Stimulated activated CD8-positive, alpha-beta memory T cell treated with anti-CD3 and anti-CD28 coated beads, Interleukin-4, amount 100 ng/mL, for 4 hours (primary cell): ENCODE measurements at places on chromosomes 3 and 15.

- no peak for DNase-seq
These were observed 6.1 kb downstream of the GMPS start for GRCh38 chr3:155876503-155876902.

GRCh38 chr3:120192159-120192558, 92.9 kb downstream of the GPR156 start:
- DNase-seq: no peak

GRCh38 chr3:76403556-76403955, 618.2 kb upstream of the ZNF717 start:
- no peak for DNase-seq

DNA sequence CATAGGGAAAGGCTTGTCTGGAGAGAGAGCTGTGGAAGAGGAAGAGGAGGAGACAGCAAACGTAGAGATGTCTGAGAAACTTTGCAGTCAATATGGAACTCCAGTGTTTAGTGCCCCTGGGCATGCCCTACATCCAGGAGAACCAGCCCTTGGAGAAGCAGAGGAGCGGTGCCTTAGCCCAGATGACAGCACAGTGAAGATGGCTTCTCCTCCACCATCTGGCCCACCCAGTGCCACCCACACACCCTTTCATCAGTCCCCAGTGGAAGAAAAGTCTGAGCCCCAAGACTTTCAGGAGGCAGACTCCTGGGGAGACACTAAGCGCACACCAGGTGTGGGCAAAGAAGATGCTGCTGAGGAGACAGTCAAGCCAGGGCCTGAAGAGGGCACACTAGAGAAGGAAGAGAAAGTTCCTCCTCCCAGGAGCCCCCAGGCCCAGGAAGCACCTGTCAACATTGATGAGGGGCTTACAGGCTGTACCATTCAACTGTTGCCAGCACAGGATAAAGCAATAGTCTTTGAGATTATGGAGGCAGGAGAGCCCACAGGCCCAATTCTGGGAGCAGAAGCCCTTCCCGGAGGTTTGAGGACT, 6.9 kb downstream of the MAP1A start:
- no peak for DNase-seq

GRCh38 chr15:82960766-82961165, 8.2 kb upstream of the HOMER2 start:
- no peak for DNase-seq

DNA sequence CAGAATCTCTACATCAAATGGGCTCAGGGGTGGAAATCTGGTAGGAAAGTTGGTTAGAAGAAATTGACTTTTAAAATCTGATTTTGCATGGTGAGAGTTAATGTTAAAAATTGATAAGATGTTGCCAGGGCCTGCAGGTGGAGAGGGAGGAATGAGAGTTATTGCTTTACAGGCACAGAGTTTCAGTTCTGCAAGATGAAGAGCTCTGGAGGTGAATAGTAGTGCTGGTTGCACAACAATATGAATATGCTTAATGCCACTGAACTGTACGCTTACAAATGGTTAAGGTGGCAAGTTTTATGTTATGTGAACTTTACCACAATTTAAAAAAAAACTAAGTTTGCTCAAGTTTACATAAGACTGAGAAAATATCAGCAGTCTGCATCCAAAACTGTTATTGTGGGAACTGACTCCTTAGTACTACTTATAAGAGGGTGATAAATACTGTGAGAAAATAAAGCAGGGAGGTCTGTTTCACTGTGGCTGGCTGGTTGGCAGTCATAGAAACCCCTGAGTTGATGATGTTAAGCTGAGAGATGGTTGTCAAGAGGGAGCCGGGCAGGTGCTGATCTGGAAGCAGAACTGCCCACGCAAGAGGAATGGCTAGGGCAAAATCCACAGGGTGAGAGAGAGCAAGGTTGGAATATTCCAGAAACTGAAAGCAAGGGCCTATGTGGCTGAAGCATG, 144.9 kb downstream of the EDEM1 start:
- no peak for DNase-seq

- DNase-seq: no peak
These were observed 179.4 kb downstream of the GBE1 start for GRCh38 chr3:81581966-81582599.

- no peak for DNase-seq
These were observed 8.7 kb downstream of the SEMA3F start for GRCh38 chr3:50163572-50164455.

- DNase-seq: no peak
These were observed 14.6 kb downstream of the ADAM10 start for GRCh38 chr15:58734859-58735258.

- DNase-seq: no peak
These were observed 583.3 kb upstream of the CBLB start for GRCh38 chr3:106452096-106452495.

DNA sequence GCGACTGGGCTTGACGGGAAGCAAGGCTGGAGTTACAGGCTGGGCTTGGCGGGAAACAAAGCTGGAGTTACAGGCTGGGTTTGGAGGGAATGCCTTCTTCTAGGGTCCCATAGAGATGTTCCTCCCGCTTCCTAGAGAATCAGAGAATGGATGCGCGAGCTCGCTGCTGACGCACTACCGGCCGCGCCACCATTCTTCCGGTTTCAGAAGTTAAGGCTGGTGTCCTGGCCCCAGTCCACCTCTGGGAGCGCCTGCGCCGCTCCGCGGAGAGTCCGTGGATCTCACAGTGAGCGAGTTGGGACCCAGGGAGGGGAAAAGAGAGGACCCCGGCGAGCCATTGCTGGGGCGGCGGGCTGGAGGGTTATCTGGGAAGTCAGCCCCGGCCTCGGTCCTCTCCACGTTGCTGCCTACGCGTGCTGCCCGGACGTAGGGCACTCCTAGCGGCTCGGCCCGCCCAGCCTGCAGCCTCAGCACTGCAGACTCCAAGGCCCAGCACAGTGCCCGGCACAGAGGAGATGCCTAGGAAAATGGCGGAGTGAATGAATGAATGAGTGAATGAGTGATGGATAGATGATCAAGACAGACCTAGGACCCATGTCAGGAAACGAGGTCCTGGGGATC, at the start of gene ZNF502:
Gene ZNF502, plus strand, starts transcription at position 206 of the 621 bp plus-strand sequence. CDS start 7,602 bp downstream, outside the sequence.
- DNase-seq: peak; percentile 32

DNA sequence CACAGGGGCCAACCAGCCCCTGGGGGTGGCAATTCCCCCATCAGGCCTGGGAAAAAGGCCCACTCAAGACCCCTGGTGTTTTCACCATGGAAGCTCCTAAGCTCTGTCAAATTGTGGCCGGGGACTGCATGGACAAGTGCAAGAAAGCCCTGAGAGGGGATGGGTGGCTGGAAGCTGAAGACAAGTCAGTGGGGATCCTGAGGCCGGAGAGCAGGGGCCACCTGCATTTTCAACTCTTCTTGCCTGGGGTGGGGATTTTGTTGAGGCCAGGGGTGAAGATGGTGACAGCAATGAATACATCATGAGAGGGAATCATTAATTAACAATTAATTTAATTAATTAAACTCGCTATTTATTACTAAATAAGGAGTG, 33.9 kb downstream of the FEM1B start:
- no peak for DNase-seq

- DNase-seq: no peak
These were observed 6.3 kb upstream of the SNRPN start for GRCh38 chr15:24948495-24948894.

- no peak for DNase-seq
These were observed 47.3 kb upstream of the PGPEP1L start for GRCh38 chr15:99054892-99055291.

- DNase-seq: no peak
These were observed 65.9 kb upstream of the NTRK3 start for GRCh38 chr15:88322461-88322860.

DNA sequence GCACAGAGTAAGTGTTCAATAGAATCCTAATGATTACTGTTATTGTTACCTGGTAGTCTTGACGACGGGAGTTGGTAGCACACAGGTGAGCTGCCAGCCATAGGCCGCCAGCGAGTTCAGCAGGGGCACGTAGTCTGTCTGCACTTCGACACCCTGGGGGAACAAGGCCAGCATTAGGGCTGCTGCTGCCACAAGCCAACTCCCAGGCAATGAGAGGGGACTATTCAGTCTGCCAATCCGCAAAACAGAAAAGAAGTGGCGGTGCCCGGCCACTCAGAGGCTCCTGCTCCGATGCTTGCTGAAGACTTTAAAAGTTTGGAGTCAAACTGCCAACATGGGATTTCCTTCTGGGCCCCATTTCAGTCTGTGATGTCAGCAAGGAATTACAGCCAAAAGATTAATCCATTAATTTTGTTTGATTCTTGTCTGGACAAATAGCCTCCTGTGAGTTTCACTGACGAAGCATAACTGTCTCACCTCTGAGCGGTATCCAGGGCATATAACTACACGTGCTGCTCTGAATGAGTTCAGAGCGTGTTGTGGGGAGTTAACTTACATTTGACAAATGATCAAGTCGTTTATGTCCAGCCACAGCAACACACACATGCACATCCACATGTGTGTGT, 61.8 kb downstream of the OXNAD1 start:
- no peak for DNase-seq

DNA sequence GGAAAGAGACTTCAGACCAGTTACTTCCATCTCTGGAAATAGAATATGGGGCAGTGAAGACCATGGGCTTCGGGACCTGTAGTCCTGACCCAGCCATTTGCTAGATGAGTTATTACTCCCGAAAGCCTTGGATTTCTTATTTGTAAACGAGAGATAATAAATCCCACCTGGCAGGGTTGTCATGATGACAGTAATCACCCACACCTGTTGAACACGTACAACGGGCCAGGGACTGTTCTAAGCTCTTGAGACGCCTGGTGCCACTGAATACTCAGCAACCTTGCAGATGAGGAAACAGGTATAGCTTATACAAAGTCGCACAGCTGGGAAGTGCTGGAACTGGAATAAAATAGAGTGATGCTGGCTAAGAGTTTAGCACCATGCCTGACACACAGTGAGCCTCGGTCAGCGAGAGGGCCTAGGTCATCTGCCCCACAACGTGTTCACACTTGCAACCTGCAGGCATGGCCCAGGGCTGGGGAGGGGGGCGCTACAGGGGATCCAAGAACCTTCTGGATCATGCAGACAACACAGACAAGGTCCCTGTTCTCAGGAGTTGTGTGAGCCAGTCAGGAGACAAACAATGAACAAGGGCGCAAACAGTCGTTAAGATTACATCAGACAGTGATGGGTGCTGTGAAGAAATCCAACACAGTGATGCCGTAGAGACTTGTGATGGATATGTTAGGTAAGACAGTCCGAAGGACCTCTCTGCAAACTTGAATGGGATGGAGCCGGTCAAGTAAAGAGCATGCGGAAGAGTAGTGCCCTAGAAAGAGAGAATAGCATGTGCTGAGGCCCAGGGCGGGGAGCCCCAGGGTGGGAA, 89.2 kb downstream of the CORO2B start:
- DNase-seq: no peak

- no peak for DNase-seq
These were observed 12.6 kb downstream of the ABHD6 start for GRCh38 chr3:58250093-58250707.

GRCh38 chr15:65054333-65055200, 9.4 kb downstream of the SLC51B start:
- DNase-seq: peak; percentile 10

DNA sequence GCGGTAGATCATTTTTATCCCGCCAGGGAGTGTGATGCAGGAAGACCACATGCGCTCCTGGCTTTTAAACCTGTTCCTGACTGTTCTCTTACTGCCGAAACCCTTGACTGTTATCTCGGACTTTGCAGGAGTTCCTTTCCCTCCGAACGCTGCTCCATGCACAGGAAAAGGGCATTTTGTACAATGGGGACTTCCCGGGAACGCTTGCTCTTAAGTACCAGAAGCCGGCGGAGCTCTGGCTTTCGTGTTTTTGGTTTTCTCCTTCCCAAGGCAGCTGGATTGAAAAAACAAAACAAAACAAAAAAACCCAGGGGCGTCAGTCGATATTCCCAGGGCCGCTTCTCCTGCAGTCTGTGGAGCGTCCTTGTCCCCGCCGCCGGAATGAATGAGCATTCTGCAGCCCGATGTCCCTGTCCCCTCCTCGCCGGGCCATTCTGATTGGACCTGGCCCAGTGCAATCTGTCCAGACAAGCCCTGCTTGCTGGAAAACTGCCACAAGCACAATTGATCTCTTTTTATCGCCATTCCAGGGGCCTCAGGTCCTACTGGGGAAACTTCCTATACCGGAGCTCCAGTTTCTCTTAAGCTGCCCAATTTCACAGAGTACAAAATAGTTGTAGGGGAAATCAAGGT, 44.8 kb downstream of the SLC6A1 start:
- DNase-seq: no peak

DNA sequence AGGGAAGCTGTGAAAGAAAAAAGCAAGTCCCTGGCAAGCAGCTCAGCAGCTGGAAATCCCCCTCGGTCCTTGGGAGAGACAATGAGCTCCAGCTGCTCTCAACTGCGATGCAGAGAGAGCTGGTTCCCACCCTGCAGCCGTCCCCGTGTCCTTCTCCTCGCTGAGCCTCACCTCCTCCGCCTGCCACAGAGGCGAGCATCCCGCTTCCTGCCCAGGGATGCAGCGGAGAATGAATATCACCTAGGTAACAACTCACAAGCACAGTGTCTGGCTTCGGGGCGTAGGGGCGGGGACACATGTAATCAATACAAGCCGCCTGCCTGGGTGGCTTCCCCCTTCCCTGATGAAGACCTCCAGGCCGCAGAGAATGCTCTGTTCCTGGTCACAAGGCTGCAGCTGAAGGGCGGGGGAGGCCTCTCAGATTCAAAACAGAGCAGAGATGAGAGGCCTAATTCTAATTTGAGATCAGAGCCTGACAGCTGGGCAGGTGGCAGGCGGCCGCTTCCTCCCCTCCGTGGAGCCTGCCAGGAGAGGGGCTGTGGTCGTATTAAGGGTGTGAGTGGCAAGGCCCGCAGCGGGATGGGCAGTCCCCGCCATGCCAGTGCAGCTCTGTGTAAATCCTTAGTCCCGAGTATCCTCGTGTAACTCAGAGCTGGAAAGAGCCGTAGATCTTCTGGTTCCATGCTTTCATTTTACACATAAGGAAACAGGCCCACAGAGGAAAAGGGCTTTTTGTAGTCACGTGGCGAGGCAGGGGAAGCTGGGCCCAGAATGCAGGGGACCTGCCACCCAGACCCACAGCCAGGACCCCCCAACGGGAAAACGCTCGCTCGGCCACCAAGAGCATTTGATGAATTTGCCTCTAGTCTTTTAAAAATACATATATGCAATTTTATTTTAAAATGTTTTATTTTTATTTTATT, 24.3 kb downstream of the ZDHHC19 start:
- DNase-seq: no peak

DNA sequence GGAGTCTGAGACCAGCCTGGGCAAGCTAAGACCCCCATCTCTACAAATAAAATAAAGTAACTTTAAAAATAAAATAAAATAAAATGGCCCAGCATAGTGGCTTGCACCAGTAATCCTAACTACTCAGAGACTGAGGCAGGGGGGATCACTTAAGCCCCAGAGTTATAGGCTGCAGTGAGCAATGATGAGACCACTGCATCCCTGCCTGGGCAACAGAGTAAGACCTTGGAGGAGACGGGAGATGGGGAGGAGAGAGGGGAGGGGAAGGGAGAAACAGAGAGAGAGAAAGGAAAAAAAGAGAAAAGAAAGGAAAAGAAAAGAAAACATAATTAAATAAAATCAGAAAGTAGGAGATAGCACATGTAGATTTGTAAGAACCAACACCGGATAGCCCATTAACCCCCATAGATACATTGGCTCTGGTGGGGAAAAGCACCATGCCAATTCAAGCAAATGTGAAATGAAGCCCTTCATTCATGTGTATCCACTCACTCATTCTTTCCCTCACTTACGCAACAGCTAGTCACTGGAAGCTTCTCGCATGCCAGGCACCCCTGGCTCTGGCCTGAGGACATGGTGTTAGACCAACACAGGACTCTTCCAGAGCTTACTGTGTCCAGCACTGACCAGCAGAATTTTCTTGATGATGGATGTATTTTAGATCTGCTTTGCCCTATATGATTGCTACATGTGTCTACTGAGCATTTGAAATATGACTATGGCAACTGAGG, 183.2 kb downstream of the MAGI1 start:
- DNase-seq: no peak
